ENCODE measurements at places on chromosomes 16 and 17. TPM values are rescaled to one million over a fixed set of nuclear protein-coding genes. Genes with fewer than 3 reads are reported as not detected.

GRCh38 chr17:58576679-58577367, 62.4 kb upstream of the MTMR4 start:
- DNase-seq, result peak; percentile 38

GRCh38 chr17:66777689-66778225, 57.2 kb upstream of the CACNG5 start:
- DNase-seq, result no peak

DNA sequence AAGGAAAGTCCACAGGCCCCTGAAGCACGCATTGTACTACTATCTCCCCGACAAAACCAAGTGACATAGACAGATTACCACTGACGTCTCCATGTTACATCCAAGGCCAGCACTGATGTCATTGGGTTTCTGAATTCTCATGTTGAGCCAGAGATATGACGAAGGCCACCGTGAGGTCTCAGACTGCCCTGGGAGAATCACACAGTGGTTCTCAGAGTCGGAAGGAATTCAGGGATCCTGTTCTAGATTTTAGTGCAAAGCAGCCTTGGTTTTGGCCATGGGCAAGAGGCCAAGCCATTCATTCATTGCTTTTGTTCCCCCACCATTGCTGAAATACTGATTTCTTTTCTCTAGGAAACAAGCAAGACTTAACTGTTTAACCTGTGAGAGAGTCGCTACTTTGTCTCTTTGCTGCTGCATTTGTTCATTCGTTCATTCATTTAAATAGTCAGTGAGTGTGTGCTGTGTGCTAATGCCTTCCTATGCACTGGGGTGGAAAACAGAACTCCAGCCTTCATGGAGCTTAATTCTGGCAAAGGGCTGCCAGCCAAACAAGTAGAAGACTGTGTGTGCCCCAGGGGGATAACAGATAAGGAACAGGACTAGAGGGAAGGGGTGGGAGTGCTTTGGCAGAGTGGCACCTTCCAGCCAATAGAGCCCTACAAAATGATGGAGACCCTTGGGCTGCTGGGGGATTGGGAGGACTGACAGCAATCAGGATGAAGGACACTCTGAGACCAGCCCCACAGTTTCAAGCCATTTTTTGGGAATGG, 222.3 kb downstream of the MSI2 start:
- no peak for DNase-seq

DNA sequence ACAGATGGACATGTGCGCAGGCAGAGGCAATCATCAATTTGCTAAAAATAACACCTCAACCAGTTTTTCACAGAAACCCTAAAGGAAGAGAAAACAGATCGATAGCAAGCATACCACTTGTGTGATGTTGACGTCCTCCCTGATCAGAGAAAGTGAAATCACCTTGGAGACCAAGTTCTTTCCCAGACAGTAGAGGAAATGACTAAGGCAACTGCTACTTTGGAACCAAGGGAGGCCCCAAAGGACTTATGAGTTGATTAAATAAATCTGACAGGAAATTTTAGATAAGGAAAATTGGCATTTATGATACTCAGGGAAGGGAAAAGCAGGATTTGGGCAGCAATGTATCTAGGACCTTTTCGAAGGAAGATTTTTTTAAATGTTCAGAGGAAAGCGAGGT, 267.1 kb upstream of the ASIC2 start:
- peak; percentile 73 for DNase-seq

- no peak for DNase-seq
Measured at GRCh38 chr17:47299239-47299910, 24.4 kb upstream of the EFCAB13 start.

DNA sequence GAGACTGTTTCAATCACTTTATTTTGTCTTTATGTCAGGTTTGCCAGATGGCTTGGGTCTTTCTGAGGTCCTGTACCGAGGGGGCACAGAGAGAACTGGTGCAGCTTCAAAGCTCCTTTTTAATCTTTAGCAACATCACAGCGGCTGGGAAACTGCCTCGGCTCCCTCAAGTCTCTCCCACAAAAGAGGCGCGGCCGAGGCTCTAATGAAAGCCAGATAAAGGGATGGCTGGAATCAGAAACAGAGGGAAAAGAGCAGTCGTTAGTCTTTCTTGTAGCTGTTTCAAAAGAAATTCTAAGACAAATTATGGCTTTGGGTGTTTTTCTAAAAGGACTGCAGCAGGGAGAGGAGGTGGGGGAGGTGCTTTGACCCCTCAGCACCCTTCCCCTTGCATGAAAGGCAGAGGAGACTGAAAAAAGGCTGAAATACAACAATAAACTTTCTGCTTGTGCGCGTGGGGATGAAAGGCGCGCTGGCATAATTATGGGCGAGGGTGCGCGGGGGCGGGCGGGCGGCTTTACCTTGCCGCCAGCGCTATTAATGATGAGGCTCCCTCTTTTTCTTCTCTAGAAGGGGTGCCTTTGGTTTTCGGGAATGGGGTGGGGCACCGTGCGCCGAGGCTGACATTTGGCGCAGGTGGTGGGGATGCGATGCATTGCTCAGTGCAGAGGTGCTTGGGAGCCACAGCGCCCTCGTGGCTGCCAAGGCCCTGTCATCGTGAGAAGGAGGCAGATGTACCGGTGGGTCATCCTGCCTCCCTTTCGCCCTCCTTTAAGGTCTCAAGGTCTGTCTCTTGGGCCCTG, 22.3 kb upstream of the BRD7 start:
- no peak for DNase-seq

CACNG5 gene
- total RNA-seq, result not detected

ADGRG3 gene
- total RNA-seq, result not detected

GALR2 gene
- not detected for total RNA-seq

- no peak for DNase-seq
Measured at GRCh38 chr16:23288209-23288608, 13.9 kb upstream of the SCNN1B start.

GRCh38 chr17:9932491-9932890, 27.4 kb upstream of the RCVRN start:
- DNase-seq, result peak; percentile 11

DNA sequence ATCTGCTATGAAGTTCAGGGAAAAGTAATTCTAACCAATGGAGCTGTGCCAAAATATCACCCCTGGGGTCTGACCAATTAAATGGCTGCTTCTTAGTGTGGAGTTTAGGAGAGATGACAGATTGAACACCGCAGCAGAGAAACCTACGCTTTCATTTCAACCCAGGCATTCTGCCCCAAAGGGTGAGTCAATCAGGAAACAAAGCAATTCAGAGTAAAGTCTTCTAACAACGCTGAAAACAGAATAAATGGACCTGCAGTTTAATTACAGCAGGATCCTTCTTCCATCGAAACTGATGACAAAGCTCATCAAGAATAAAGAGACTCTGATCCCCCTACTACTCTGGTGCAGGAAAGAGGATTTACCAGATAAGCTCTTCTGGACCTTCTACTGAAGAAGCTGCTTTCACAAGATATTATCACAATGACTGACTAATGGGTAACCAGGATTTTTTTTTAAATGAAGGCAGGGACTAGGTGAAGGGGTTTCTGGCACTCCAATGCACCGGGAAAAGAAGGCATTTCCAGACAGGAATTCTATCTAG, 16.7 kb downstream of the RFFL start:
- DNase-seq, result peak; percentile 86

DNA sequence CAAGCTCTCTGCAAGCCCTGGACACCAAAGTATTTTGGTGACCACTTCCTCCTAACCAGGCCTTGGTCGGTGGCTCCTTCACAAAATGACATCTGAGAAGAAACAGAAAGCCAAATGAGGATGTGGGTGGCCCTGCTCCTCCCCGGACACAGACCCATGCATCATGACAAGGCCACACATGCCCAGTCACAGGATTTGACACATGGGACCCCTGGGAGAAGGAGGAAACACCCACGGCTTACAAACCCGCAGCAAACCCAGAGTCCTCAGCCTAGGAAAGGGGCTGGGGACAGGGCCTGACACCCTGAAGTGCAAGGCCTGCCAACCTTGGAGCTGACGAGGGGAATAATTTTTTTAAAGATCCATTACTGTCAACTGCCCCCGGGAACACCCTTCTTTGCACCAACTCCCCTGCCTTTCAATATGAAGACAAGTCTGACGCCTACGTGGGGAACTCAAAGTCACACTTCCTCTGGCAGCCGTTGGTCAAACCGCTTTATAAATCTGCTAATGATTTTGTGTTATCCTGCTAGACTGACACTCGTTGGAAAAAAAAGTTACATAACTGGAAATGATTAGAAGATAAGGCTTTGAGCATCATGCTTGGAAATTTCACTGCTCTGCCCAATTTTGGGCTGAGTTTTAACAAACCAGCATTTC, 41.3 kb downstream of the GAS7 start:
- DNase-seq, result no peak

SUZ12 gene
- total RNA-seq, result 13.7 TPM

DNA sequence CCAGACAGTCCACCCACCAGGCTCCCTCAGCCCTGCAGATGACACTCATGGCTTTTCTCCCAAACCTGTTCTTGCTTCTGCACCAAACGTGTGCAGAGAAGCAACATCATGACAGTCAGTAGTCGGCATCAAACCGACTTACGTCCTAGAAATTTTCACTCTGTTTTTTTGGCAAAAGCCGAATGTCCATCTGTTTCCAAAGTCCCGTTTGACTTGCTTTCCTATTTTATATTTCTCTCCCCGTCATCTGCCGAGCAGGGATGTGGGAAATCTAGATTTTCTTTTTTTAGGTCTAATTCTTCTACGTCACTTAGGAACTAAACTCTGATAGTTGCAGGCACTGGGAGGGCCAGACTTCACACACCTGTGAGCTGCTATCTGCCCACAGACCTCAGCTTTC, 104.9 kb downstream of the RMI2 start:
- DNase-seq, result no peak

DNA sequence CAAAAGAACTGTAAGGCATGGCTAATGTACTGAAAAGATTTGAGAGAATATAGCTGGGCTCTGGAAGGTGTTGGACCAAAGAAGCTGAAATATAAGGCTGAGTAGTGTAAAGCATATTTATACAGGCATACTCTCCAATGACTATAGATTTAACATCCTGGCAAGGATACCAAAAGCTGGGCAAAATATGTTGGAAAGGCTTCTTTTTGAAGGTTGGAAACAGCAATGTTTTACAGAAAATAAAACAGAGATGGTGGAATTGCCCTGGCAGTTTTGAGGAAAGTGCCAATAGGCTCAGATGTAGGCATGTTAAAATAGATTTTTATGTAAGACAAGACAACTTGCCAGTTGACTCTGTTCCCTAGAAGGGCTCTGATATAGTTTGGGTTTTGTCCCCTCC, 184.1 kb upstream of the SHISA6 start:
- no peak for DNase-seq

CCDC40 gene
- total RNA-seq, result 0.27 TPM

- no peak for DNase-seq
Measured at GRCh38 chr17:37720989-37721388, 23.9 kb downstream of the HNF1B start.

IRF8 gene
- total RNA-seq, result not detected

DNA sequence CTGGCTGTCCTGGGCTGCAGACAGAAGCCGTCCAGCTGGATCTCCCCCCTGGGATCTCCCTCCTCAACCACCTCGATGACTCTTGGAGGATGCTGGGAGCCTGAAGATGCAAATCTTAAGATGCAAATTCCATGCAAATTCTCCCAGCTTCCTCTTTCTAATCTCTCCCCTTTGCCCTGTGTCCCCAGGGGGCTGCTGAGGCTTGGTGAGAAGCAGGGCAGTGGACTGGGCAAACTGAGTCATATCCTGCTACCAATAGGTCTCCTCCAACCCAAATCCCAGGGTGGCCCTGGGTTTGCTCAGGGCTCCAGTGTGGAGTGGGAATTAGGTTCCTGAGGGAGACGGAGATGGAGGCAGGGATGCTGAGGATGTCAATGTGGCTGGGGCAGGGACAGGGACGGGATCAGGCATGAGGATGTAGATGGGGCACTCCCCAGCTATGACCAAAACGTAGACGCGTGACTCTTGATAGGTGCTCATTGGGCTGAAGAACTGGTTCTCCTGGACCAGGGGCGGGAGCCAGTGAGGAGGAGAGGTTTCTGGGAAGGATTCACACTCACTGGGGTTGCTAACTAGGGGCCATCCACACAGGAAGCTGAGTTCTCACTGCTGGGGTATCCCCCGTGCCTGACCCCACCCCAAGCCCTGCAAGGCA, 3.6 kb upstream of the ALOX12B start:
- no peak for DNase-seq

GRCh38 chr17:38914741-38915638, 10.4 kb upstream of the LASP1NB start:
- no peak for DNase-seq

DNA sequence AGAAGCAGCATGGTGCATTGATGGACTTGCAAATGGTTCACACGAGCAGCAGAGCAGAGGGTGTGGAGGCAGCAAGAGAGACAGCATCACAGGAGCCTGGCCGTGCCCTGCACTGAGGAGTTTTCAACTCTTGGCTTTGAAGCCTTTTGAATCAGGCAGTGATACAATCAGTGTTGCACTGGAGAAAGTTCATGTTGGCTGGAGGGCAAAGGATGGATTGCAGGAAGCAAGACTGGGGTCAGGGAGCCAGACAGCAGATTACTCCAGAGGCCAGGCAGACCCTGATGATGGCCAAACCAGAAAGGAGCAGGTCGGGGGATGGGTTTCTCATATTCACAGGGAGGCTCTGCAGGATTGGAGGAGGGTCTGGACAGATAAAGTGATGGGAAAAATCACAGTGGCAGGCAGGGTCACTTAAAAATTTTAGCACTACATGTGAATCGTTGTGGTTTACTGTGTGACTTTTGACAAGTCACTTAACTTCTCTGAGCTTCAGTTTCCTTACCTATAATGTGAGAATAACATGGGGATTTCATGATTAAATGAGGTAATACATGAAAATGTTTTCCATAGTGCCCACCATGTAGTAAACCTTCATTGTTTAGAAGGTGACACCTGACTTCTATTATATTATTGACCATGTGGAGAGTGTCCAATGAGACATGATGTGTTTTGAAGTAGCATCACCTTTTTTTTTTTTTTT, 125.3 kb downstream of the SALL1 start:
- DNase-seq, result no peak

DNA sequence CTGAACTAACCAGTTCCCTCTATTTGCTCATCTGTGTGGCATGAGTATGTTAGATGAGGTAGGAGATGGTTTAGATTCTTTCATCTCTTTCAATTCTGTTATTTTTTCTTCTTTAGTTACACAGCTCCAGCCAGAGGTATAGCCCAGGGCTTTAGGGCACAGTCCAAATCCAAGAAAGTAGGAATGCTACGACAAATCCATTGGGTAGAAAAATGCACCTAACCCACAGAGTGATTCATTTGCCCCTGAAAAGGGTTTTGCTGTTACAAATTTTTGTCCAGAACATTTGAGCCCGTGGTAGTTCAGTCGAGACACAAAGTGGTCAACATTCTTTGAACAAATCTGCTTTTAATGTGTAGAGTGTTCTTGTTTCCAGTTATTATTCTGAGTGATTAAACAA, 250.7 kb downstream of the HS3ST3A1 start:
- peak; percentile 27 for DNase-seq

DNA sequence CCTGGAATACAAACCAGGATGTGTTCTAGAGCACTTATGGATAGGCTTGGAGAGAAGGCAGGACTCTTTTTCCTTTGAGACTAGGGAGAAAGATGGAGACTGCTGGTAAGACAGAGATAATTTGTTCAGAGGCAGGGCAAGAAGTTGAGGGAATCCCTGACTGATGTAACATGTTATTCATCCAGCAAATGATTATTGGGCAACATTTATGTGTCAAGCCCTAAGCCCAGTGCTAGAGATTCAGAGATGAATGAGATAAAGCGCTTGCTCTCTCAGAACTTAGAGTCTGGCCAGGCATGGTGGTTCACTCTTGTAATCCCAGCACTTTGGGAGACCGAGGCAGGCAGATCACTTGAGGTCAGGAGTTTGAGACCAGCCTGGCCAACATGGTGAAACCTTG, 47.8 kb upstream of the NUFIP2 start:
- DNase-seq, result no peak

- no peak for DNase-seq
Measured at GRCh38 chr16:19783363-19784182, 65.5 kb downstream of the IQCK start.

GRCh38 chr16:65062736-65063583, 58.9 kb downstream of the CDH11 start:
- DNase-seq, result no peak
